Stimulated activated CD4-positive, alpha-beta T cell treated with anti-CD3 and anti-CD28 coated beads, Interleukin-15, amount 100 ng/mL, for 1 hour (primary cell): ENCODE measurements at places on chromosomes 2 and 18.

DNA sequence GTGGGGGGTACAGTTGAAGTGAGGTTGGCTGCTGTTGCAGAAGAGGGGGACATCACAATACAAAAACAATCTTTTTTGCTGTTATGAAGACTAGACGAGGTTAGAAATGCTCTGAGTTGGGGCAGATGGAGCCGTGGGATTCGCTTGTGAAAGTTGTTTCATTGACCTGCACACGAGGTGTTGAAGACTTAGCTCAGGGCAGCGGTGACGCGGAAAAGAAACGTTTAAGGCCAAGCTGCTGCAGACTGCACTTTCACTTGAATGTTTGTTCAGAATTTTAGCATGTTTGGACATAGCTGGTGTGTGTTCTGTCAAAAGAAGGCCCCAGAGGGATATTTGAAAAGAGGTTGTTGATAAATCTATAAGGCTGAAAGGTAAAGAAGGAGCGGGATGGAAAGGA is 46.3 kb downstream of the MTCL1 start:
- DNase-seq = no peak

DNA sequence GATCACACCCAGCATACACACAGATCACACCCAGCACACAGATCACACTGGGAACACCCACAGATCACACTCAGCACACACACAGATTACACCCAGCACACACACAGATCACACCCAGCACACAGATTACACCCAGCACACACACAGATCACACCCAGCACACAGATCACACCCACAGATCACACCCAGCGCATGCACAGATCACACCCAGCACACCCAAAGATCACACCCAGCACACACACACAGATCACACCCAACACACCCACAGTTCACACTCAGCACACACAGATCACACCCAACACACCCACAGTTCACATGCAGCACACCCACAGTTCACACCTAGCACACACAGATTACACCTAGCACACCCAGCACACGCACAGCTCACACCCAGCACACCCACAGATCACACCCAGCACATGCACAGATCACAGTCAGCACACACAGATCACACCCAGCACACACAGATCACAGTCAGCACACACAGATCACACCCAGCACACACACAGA is 117.6 kb downstream of the DYSF start:
- no peak for DNase-seq

GRCh38 chr2:230697676-230698075 is 15.0 kb upstream of the CAB39 start:
- no peak for DNase-seq

DNA sequence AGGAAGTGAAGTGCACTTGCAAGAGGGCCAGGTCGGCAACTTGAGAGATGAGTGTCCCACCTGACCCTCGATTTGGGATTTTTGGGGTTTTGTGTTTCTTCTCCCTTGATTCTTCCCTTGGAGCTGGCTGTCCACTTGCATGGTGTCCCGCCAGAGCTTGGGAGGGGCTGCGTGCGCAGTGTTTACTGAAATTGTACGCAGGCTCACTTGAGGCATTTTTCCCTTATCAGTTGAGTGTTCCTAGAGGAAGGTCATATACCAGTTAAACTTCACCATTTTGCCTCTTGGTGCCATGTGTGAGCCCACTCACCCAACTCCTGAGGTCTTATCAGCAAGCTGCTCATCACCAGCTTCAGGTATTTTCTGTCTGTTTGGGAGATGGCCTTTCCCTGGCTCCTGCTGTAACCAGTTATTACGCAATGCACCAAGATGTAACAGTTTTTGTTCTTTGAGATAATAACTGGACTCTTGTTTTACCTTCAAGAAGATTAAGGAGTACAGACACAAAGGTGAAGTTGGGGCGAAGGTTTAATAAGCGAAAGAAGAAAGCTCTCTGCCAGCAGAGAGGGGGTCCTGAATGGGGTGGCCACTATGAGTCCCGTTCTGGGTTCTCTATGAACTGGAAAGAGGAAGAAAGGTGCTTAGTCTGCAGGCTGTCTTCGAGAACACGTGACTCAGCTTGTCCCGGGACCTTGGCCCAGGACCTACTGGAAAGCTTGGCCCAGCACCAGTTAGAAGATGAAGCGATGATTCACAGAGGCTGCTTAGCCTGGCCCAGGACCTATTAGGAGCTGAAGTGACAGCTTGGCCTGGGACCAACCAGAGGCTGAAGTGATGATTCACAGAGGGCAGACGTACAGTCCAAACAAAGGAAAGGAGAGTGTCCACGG is 21.5 kb upstream of the TXNL4A start:
- DNase-seq = no peak

DNA sequence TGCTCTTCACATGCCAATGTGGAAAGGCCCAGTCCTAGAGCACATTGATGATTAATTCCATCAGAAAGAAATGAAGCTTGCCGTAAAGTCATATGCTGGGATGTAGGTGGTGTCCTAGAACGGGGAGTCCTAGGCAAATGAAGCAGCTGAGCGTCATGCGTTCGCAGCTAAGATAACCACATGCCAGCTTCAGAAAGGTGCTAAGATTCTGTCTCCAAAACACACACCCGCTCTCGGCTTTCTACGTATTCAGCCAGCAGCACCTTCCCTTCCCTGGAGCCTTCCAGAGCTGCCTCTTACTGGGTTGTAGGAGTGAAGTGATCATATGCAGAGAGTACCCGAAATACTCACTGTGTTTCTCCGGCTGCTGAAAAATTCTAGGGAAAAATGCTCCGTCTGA is 421.6 kb upstream of the ID2 start:
- DNase-seq = no peak

DNA sequence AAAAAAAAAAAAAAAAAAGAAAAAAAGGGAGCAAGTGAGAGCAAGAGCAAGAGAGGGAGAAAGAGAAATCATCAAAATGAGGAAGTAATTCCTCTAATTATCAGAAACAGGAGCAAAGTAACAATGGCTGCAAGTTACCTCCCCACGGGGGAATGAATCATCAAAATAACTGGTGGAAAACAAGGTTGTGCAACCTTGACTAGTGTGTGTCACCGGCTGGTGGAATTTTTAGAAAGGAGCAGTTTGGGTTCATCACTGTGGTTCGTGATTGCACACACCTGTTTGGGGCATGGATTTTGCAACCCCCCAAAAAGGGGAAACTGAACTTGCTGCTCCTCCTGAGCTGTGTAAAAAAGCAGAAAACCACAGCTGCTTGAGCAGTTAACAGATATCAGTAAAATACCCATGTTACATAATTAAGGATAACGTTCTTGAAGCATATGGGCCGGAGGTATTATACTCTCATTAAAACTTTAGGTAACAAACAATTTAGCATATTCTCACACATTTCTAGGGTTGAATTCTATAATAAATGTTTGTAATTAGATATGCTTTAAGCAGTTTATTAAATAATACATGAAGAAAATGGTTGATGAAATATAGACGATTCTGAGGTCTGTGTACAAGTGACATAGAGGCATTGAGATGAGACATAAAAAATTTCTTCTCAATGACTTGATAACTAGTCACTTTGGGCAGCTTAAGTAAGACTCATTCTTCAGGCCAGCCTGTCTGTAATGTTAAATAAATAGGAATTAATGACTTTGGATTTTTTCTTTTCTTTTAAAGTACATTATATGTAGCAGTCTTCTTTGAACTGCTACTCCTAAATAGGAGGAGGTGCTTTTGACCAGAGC is 184.2 kb upstream of the ZEB2 start:
- DNase-seq = no peak

- DNase-seq = no peak
These were observed 488.3 kb downstream of the CCDC85A start for GRCh38 chr2:56671973-56672569.

DNA sequence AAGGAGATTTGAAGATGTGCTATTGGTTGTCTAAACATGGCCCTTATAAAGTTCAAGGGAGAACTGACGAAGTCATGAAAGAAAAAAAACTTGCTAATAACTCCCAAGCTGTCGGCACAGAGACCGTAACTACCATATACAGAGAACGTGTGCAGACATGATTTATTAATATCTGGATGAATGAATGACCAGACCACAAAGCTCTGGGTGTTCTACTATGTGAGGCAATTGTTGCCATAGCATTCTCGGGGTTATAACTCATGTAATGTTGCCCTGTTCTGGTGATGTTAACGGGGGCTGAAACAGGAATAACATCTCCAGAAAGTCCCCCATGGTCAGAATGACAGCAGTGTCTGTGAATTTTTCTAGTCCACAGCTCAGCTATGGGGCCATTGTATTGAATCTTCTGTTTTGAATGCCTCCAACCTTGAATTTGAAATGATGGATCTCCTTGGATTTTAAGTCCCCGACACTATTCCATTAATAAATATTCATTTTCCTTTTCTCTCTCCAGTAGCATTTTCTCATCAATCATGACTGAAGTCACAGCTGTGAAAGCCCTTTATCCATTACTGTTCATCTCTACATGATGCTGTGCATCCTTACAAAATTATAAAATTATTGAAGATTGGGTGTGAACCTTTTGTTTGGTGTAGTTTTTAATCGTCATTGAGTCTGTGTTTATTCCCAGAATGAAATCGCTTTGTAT is 483.4 kb upstream of the KLHL29 start:
- DNase-seq = no peak

DNA sequence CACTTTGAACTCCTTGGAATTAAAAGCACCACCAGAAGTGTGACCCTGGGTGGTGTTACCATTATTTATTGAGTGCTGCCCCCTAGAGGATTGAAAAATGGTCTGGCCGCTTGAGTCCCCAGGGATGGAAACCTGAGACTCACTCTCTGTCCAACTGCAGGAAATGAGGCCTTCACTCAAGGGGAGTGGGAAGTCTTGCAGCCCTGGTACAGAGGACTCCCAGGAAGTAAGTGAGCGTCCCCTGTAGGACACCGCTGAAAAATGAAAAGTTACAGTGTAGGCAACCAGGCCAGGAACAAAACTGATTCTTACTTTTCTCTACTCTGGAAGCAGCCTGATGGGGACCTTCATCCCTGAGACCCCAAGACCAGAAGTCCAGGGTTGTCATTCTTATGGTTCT is 2.2 kb upstream of the NRP2 start:
- DNase-seq = no peak

GRCh38 chr2:196201229-196202009 is 30.0 kb upstream of the STK17B start:
- no peak for DNase-seq

GRCh38 chr2:181882246-181883020 is 9.1 kb upstream of the ITPRID2 start:
- no peak for DNase-seq

- DNase-seq = no peak
These were observed 336.7 kb upstream of the KCNH7 start for GRCh38 chr2:163175294-163175693.

- peak; percentile 45 for DNase-seq
These were observed 1.0 kb downstream of the PPP3R1 start for GRCh38 chr2:68251187-68251854.
